Cortex of kidney (tissue), 1 donor: ENCODE measurements at places on chromosomes 16 and 17.

- no peak for DNase-seq
These were observed 361.2 kb downstream of the TMEM114 start for GRCh38 chr16:8229011-8229520.

GRCh38 chr17:79083191-79083971, 8.8 kb downstream of the ENGASE start:
- DNase-seq = no peak

DNA sequence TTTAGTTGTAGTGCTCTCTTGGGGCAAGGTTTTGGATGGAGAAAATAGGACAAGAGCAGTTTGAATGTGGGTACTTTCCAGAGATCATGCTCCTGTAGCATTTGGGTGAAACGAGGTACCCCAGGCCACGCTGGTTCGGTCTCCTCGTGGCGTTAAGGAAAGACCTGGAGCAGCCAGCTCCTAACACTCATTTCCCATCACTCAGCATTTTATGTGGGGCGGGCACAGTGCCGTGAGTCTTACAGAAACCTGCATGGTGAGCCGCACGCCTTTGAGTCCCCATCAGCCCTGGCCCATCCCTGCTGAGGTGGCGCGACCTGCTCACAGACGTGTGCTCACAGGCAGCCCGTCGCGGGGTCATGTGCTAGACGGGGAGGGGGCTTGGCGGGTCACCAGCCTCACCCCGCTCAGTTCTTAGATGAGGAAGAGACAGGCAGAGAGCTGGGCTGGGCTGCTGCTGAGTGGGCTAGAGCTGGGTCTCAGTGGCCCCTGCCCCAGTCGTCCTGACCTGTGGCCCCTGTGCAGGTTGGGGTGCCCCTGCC, 37.3 kb downstream of the TBCD start:
- no peak for DNase-seq

GRCh38 chr17:64661726-64661975, 456 bp downstream of the SMURF2 start:
- DNase-seq = no peak

DNA sequence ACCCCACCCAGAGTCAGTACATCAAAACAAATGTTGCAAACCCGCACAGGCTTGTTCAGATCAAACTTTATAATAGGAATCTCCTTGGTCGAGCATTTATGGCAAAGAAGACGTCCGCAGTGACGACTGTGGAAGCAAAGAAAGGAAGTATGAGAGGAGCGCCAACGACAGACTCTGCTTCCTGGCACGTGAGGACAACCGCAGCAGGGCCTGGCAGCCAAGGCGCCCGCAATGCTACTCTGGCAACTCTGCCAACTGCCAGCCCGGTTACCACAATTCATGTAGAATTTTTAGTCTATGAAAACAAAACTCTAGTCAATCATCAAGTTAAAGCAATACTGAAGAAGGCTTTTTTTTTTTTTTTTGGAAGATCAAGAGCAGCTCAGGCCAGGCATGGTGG, 24.8 kb downstream of the CYB5D2 start:
- DNase-seq = no peak

DNA sequence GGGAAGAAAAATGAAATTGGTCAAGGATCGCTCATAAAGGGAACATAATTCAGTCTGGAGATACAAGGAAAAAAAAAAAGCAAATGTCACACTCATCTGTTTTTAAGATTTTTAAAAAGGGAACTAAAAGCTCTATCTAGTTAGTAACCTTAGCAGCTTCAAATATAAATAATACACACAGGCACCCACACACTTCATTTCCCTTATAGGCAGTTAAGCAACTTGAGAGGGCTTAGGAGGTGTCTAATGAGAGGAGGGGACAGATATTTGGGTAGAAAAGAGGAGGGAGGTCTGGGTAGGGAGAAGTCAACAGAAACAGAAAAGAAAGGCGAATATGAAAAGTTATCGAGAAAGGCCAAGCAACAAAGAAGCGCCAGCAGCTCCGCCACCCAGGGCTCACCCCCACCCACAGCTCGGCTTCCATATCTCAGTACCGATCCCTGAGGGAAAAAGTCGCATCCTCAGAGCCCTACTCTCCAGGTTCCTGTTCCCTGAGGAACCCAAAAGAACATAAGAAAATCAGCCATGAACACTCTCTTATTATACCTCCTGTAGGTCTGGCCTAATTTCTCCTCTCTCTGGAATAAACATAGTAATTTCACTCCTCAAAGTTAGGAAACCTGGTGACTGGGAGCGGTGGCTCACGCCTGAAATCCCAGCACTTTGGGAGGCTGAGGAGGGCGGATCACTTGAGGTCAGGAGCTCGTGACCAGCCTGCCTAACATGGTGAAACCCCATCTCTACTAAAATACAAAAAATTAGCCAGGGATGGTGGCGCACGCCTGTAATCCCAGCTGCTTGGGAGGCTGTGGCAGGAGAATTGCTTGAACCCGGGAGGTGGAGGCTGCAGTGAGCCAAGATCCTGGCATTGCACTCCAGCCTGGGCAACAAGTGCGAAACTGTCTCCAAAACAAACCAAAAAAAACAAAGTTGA, 69.6 kb upstream of the RCVRN start:
- no peak for DNase-seq

DNA sequence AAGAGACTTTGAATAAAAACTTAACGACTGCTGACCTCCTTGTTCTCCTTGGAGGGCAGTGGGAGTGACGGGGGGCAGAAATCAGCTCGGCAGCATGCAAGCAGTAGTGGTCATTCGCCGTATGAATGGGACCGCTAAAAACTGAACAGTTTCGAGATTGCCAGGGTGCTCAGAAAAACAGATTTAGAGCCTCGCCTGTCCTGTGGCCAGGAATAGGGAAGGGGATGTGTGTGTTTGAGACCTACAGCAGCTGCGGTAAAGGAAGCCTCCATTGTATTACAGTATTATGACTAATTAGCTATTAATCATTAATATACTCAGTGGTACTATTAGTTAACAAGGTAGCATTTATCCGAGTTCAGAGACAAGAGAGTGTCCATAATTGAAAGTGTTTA, 670 bp upstream of the ZNF652 start:
- no peak for DNase-seq

DNA sequence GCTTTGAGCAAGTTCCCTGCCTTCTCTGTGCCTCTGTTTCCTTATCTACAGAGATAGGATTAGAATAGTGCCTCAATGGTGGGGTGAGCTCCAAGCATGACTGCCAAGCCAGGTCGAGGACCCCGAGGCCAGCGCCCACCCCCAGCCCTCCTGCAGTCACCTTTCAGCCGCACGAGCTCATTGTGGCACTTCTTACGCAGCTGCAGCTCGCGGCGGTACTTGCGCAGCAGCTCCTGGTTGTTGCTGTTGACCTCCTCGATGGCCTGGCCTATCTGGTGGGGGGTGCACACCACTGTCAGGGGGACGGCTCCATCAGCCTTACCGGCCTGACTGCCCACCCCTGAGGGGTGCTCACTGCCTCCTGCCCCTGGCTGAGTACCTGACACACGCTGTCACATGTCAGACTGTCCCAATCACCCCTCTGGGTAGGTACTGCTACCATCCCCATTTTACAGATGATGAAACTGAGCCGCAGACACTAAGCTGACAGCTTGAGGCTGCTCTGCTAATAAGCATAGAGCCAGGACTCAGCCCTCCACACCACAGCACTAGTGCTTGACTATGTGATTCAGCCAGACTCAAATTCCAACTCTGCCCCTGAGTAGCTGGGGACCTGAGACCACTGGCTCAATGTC, 31.3 kb downstream of the KATNB1 start:
- no peak for DNase-seq

DNA sequence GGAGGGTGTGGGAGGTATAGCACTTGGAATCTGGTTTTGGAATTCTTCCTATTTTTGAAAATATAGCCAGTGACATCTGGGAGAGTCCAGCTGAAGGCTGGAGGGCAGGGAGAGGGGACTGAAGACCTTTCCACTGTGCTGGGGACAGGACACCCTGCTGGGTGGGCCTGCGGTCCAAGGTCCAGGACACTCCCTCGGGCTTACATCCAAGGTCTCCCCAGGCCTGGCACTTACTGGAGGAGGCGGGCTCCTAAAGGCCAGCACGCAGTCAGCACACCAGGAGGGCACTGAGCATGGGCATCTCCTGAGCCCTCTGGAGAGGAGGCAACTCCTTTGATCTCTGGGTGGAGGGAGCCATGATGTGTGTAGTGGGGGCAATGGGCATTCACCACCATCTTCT, 35.5 kb upstream of the ETV4 start:
- DNase-seq = no peak
